ENCODE measurements at places on chromosomes 2 and 18.

DNA sequence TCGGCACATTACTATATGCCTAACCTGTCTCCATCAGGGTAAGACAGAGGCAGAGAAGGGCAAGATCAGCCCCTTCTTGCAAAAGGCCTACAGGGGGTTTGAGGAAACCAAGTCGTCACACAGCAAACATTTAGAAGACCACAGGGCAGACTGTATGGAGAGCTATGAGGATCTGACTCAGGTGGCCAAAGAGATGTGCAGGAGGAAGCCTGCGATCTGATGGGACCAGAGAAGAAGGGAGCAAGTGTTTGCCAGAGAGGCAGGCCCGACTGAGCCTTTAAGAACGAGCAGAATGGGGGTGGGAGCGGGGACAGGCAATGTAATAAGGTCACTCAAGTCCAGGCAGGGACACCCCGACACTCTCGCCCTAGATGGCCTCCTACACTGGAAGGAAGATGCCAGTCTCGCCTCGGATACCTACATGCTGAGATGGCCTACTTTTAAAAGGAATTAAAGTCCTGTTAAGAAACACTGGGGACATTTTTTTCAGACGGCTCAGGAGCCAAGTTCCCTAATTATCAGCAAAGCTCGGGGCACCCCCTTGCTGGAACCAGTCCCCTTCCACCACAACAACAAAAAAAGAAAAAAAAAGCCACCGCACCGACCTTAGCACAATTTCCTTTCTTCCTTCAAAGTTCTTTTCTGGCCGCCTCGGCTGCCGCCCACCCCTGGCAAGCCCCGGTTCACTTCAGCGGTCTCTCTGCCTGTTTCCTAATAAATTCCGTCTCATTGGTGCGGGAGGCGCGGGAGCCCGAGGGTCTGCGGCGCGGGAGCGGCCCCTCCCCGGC, 1.5 kb downstream of the SFXN5 start:
- DNase-seq: no peak

DNA sequence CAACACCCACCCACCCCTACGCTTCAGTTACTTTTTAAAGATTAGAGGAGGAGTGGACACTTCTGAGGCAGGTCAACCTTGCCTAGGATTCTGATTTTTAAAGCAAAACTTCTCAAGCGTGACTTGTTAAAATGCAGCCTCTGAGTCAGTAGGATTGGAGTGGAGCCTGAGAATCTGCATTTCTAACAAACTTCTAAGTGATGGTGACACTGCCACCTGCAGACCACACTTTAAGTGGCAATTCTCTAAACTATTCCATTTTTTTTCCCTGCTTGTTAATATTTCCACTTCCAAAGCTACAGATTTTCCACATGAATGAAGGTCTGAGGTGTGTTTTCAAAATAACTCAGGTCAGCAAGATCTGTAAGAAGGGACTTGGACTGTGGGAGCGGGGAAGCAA, 171.1 kb upstream of the CCDC150 start:
- no peak for DNase-seq

DNA sequence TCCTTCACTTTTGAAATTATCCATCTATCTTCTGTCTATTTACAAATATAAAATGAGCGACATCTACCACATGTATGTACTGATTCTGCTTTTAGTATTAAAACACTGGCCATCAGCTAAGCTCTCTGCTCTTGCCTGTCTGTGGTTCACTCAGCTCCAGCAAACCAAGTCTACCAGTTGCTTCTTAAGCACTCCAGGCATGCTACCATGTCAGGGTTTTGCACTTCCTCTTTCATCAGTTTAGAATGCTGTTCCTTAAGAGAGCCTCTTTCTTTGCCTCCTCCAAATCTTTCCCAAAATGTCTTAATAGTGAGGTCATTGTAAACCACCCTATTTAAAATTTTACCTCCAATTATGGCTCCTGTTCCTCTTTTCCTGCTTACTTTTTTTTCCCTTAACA, 59.5 kb downstream of the SCN3A start:
- DNase-seq: no peak

DNA sequence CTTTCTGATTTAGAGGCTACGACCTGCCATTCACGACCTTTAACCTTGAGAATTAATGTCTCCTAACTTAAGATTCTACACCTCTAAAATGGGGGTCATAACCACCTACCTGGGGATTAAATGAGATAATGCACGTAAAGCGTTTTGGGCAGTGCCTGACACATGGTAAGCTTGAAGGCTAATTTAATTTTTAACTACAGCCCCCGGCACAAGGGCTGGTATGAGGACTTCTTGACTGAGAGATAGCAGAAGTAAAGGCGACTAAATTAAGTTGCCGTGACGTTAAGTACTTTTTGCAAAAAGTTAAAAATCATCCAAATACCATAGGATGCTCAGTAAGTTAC, 549 bp downstream of the MRPL35 start:
- DNase-seq: no peak

GRCh38 chr2:232524771-232525170, 1.2 kb upstream of the CHRND start:
- DNase-seq: no peak
